ENCODE measurements at places on chromosomes 11 and 22.

DNA sequence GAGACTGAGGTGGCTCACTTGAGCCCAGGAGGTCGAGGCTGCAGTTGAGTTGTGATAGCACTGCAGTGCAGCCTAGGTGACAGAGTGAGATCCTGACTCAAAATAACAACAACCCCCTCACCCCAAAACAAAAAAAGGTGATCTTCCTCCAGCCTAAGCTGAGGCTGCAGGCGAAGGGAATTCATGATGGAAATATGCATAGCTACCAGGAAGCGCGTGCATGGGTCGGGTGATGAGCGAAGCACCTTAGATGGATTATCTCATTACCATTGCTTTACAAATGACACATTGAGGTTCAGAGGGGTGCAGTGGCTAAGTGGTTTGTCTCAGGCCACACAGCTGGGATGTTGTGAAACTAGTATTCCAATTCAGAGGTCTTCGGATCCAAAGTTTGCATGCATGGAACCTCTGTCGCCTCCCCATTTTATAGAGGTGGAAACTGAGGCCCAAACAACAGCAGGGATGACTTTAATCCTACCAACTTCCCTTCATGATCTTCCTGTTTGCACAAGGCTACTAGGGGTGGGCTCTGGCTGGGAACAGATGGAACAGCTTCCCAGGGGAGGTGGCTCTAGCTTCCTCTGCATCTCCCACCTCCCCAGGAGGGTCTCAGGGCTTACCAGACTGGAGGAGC, 4.6 kb downstream of the SLC29A2 start:
- DNase-seq = no peak

DNA sequence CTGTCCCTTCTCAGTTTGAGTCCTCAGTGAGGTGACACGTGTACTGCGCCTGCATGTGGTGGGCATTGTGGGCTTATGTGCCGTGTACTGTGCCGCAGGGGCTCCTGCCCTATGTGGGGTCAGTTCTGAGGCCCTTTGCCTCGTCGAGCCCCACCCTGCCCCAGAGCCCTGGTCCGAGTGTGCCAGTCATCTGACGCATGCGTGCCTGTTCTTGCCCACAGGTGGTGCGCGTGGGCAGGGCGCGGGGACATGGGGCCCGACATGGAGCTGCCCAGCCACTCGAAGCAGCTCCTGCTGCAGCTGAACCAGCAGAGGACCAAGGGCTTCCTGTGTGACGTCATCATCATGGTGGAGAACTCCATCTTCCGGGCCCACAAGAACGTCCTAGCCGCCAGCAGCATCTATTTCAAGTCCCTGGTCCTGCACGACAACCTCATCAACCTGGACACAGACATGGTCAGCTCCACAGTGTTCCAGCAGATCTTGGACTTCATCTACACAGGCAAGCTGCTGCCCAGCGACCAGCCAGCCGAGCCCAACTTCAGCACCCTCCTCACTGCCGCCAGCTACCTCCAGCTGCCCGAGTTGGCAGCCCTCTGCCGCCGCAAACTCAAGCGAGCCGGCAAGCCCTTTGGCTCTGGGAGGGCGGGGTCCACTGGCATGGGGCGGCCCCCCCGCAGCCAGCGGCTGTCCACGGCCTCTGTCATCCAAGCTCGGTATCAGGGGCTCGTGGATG, 22.3 kb upstream of the TMEM191C start:
- DNase-seq = no peak

DNA sequence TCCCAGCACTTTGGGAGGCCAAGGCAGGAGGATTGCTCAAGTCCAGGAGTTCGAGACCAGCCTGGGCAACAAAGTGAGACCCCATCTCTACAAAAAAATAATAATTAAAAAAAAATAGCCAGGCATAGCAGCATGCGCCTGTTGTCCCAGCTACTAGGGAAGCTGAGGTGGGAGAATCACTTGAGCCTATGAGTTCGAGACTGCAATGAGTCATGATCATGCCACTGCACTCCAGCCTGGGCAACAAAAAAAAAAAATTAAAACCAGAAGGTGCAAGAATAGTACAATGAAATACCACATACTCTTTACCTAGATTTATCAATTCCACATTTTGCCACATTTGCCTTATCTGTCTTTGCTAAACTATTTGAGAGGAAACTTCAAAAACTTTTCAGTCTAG, 8.2 kb downstream of the DPF2 start:
- DNase-seq = no peak

GRCh38 chr11:69817265-69818230, 1.7 kb downstream of the FGF3 start:
- no peak for DNase-seq

DNA sequence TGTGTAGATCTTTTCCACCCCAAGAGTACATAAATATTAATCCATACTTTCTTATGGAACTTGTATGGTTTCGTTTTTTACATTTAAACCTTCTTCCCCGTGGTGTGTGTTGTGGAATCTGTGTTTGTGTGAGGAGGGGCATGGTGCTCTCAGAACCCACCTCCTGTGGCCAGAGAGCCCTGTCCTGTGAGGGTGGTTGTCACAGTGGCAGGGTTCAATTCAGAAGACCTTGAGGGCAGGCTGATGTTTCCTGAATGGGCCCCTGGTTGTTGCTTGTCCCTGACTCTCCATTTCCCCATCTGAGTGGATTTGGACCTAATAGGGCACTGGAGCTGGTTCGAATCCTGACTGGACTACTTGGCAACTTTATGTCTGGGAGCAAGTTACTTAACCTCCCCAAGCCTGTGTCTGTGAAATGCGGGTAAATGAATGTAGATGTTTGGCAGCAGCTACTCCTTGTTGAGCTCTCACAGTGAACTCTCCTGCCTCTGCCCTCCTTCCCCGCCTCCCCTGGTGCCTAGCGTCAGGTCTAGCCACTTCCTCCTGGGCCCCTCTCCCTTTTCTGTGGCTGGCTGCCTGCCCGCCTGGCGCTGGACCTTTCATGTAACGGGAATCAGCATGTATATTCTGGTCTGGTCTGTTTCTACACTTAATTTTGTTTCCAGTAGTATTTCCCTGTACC, 7.3 kb downstream of the NEAT1 start:
- no peak for DNase-seq

GRCh38 chr11:8828580-8829361, 82.2 kb upstream of the AKIP1 start:
- DNase-seq = no peak

GRCh38 chr22:17781319-17782031, 7.2 kb upstream of the BID start:
- no peak for DNase-seq

DNA sequence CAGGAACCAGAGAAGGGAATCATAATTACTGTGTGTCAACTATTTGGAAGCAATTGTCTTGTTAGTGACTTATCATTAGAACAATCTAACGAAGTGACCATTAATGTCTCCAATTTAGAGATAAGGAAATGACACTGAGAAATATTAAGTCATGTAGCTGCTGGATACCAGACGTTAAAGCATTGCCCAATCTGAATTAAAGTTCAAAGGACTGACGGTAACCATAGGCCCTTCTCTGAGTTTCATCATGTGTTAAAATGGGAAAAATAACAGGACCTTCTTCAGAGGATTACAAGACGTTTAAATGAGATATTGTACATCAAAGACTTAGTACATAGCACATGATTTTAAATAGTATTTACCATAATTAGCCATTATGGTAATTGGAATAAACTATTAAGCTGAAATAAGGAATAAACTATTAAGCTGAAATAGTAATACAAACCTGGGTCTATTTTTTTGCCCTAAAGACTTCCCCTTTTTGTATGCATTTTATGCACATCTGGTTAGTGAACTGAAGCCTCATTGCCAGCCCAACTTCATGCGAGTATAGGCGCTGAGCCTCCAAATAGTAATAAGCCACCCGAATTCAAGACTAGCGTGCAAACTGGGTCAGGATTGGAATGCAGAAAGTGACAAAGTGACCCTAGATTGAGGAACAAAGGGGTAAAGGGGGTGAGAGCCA, 41.0 kb downstream of the GLYATL1 start:
- no peak for DNase-seq

GRCh38 chr22:20469110-20469868, 26.3 kb downstream of the KLHL22 start:
- DNase-seq = no peak

GRCh38 chr11:130582981-130583380, 134.5 kb downstream of the ADAMTS15 start:
- no peak for DNase-seq

DNA sequence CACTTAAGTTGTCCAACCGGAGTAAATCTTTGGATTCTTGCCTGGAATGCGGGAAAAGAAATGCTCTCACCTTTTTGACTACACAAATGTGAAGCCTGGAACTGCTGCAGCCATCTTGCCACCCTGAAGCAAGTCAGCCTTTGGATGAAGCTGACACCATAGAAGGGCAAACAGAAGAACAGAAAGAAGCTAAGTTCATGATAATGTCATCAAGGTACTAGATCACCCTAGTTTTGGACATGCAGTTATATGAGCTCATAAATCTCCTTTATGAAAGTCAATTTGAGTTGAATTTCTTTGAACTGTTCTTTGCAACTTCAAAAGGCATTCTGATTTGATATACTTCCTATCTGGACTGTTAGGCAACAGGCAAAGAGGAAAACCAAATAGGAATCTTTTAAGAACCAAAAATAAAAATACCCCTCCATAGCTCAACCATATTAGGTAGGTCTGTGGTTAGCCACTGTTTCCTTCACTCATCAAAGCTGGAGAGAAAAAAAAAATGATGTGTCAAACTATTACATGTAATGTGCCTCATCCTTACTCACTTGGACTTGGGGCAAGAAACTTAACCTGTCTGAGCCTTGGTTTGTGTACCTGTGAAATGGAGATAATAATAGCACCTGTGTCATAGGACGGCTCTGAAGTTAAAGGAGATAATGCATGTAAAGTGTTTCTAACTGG, 91.9 kb downstream of the WT1 start:
- no peak for DNase-seq

- DNase-seq = peak; percentile 75
These were observed at the start of gene FADS3 for GRCh38 chr11:61891331-61892084. TSS of gene FADS3 (minus strand) at chr11:61891545. CDS start at chr11:61891381, 164 bp downstream.

- DNase-seq = no peak
These were observed 180.0 kb downstream of the CNTN5 start for GRCh38 chr11:99200720-99201119.

GRCh38 chr11:69718147-69718546, 14.3 kb upstream of the FGF19 start:
- peak; percentile 41 for DNase-seq

DNA sequence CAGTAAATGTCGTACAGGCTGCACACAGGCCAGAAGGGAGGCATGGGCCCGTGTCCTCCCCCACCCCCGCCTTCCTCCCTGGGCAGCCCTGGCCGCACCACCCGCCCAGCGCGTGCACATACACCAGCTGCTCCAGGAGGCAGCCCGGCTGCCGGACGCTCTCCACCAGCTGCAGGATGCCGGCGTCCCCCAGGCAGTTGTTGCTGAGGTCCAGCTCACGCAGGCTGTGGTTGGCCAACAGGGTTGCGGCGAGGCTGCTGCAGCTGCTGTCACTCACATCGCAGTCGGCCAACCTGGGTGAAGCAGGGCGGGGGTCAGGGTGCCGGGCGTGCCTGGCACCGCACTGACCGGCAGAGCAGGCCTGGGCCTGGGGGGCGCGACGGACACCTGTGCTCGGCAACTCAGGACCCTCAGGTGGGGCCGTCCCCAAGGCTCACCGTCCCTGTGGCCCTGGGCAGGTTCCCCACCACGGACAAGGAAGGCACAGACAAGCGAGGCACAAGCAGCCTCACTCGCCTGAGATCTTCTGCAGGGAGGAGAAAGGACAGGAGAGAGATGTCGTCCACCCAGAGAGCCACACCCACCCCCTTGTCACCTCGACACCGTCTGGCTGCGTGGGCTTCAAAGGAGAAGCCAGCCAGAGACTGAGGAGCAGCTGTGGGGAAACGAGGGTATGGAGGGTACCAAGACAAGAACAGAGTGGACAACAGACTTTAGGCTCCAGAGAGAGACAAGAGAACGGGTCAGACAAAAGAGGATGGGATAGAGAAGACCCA, 12.1 kb downstream of the RNH1 start:
- DNase-seq = no peak

GRCh38 chr22:31923136-31923535, 21.2 kb upstream of the YWHAH start:
- no peak for DNase-seq

GRCh38 chr11:75594211-75594610, 32.2 kb downstream of the SERPINH1 start:
- DNase-seq = no peak

GRCh38 chr22:19526702-19527111, 2.5 kb upstream of the CLDN5 start:
- DNase-seq = no peak

- no peak for DNase-seq
These were observed 397.0 kb downstream of the ETS1 start for GRCh38 chr11:128190312-128190711.

DNA sequence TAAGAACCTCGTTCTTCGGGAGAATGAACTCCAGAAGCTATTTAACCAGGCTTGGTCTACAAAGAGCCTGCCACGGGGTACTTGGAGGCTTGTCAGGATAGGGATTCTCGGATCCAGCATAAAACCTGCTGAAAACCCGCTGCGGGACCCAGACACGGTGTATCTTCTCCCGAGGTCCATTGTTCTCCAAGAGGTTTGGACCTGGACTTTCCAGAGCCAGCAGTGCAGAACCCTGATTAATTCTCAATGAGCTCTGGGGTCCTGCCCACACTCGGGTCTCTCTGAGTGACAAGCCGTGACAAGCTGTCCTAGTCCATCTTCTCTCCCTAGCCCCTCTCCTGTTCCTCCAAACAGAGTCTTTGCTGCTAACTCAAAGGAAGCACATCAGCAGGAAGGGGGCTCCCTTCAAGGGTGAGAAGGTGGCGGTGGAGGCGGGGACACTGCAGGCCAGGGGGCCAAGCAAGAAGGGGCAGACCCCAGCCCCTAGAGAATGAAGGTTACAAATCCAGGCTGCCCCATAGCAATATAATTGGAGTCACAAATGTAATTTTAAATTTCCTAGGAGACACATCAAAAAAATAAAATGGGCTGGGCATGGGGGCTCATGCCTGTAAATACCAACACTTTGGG, 12.2 kb downstream of the SHANK2 start:
- no peak for DNase-seq

DNA sequence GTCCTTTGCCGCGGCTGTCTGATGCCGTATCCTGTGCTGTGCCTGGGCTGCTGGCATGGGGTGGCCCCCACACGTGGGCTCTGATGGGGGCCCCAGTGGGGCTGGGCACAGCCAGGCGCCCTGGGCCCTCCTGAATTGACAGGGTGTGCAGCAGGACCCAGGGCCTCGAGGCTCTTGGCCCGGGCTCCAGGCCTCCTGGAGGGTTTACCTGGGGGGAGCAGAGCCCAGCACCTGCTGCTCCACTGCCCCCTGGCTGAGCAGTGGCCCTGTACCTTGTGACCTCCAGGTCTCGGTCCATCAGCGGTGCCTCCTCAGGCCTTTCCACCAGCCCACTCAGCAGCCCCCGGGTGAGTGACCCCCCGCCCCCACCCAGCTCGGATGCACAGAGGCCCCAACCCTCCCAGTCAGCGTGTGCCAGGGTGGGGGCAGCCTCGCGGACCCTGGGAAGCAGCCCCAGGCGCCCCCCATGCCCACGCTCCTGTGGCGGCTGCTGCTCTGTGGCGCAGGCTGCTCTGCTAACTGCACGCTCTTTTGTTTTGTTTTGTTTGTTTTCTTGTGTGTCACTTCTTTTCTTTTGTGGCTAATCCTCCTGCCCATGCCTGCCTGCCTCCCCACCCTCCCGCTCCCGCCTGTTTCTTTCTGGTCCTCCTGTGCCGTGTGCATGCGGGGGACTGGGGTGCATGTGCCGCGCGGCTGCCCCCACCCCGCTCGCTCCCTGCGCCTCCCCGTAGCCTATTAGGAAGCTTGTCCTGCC, 36.9 kb downstream of the MOB2 start:
- DNase-seq = no peak

Data from NCI-H748 treated with DMSO at 0.1 percent for 48 hours (cell line).